Glutamatergic neuron (in vitro differentiated cells): ENCODE measurements at places on chromosomes 5 and 9. TPM values are rescaled to one million over a fixed set of nuclear protein-coding genes. Genes with fewer than 3 reads are reported as not detected.

AQP7 gene
- not detected for total RNA-seq

MEF2C gene
- 24.1 TPM for total RNA-seq

PAEP gene
- total RNA-seq = not detected

TMC1 gene
- not detected for total RNA-seq

CDO1 gene
- 136 TPM for total RNA-seq

SHISAL2B gene
- not detected for total RNA-seq

FAXDC2 gene
- 0.66 TPM for total RNA-seq

TSLP gene
- total RNA-seq = not detected

SLCO6A1 gene
- total RNA-seq = 1.6 TPM

FGFR4 gene
- 5.2 TPM for total RNA-seq

HTR1A gene
- 1.2 TPM for total RNA-seq

ADAMTS2 gene
- 23.5 TPM for total RNA-seq
